T-helper 17 cell (primary cell): ENCODE measurements at places on chromosomes 2 and 18.

DNA sequence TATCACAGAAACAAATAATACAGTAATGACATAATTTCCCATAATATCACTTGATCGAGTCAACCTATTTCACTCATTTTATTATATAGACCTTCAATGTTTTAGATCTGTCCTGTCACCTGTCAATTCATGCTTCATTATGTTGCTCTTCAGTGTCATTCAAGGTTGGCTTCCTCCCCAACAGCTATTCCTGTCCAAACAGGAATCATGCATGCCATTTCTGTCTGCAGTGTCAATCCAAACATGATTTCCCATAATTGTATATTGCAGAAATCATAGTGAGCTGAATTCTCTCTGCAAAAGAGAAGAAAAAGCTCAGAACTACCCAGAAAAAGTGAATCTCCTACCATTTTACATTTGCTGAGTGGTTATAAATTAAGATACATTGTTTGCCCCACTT lies 628.6 kb downstream of the NR4A2 start:
- no peak overlapping the region for H3K27ac ChIP-seq
- H3K4me3 ChIP-seq, result no peak overlapping the region
- no peaks in the 10 kb centered on the region for H3K36me3 ChIP-seq
- no peaks in the 10 kb centered on the region for H3K27me3 ChIP-seq

DNA sequence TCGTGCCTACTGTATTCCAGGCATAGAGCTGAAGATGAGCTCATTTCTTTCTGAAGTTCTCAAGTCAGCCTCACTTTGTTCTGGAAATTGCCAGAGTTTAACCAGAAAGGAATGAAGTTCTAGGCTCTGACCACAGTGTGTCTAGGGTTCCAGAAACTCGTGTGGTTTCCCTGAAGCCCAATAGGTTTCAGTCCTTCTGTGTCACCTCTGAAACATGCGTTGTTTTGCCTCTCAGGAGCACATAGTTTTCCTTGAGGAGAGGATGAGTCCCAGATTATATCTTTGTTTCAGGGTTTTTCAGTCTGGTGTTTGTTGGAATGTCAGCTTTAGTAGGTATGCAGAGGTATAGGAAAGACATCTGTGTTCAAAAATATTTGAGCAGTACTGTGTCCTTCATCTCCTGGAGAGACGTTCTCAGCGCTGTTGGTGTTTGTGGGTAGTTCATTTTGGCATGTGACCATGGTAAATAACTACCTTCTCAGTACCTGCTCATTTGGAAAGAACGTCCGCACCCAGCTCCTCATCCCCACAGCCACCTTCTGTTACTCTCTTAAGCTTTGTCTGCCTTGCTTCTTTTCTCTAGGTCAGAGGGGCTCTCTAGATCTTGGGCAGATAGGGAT lies 56.6 kb downstream of the RALBP1 start:
- no peak for DNase-seq
- peaks cover 2% of the 10 kb centered on the region for H3K4me1 ChIP-seq
- no peak overlapping the region for H3K27ac ChIP-seq
- no peaks in the 10 kb centered on the region for H3K27me3 ChIP-seq
- no peak overlapping the region for H3K4me3 ChIP-seq

- H3K36me3 ChIP-seq, result no peaks in the 10 kb centered on the region
- peaks cover 39% of the 10 kb centered on the region for H3K27me3 ChIP-seq
- peak overlapping the region; percentile 25 for H3K4me3 ChIP-seq
- H3K27ac ChIP-seq, result peak overlapping the region; percentile 39
- peaks cover 11% of the 10 kb centered on the region for H3K4me1 ChIP-seq
These were observed 8.3 kb upstream of the CHST10 start for GRCh38 chr2:100425573-100426383.

DNA sequence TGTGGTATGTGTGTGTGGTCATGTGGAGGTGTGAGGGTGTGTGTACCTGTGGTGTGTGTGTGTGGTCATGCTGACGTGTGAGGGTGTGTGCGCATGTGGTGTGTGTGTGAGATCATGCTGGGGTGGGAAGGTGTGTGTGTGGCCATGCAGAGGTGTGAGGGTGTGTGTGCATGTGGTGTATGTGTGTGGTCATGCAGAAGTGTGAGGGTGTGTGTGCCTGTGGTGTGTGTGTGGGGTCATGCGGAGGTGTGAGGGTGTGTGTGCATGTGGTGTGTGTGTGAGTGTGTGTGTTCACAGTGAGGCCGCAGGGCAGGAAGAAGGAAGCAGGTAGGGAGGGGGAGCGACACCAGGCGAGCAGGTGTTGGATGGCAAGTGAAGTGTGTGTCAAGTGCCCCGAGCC lies 259.0 kb downstream of the LOXHD1 start:
- H3K27me3 ChIP-seq, result peaks cover 11% of the 10 kb centered on the region
- no peak for DNase-seq
- no peak overlapping the region for H3K4me3 ChIP-seq
- no peaks in the 10 kb centered on the region for H3K36me3 ChIP-seq
- H3K4me1 ChIP-seq, result peaks cover 4% of the 10 kb centered on the region

- H3K36me3 ChIP-seq, result peaks cover 2% of the 10 kb centered on the region
- no peak overlapping the region for H3K4me3 ChIP-seq
- H3K27ac ChIP-seq, result no peak overlapping the region
- H3K4me1 ChIP-seq, result peaks cover 12% of the 10 kb centered on the region
- H3K27me3 ChIP-seq, result peaks cover 11% of the 10 kb centered on the region
These were observed 304.0 kb downstream of the LPIN1 start for GRCh38 chr2:12050396-12050795.

GRCh38 chr18:48391868-48392267 lies 17.3 kb downstream of the ZBTB7C start:
- H3K4me1 ChIP-seq, result peaks cover 3% of the 10 kb centered on the region
- no peaks in the 10 kb centered on the region for H3K36me3 ChIP-seq
- no peak for DNase-seq
- no peak overlapping the region for H3K27ac ChIP-seq
- no peak overlapping the region for H3K4me3 ChIP-seq

- H3K27ac ChIP-seq, result no peak overlapping the region
- H3K27me3 ChIP-seq, result no peaks in the 10 kb centered on the region
These were observed 49.0 kb downstream of the SETBP1 start for GRCh38 chr18:44729631-44730101.

GRCh38 chr2:231270221-231271114 lies 72.0 kb downstream of the ARMC9 start:
- no peak for DNase-seq
- H3K36me3 ChIP-seq, result no peaks in the 10 kb centered on the region
- peaks cover 20% of the 10 kb centered on the region for H3K27me3 ChIP-seq
- H3K27ac ChIP-seq, result no peak overlapping the region
